Hepatocyte (in vitro differentiated cells): ENCODE measurements at places on chromosomes 2 and 18.

DNA sequence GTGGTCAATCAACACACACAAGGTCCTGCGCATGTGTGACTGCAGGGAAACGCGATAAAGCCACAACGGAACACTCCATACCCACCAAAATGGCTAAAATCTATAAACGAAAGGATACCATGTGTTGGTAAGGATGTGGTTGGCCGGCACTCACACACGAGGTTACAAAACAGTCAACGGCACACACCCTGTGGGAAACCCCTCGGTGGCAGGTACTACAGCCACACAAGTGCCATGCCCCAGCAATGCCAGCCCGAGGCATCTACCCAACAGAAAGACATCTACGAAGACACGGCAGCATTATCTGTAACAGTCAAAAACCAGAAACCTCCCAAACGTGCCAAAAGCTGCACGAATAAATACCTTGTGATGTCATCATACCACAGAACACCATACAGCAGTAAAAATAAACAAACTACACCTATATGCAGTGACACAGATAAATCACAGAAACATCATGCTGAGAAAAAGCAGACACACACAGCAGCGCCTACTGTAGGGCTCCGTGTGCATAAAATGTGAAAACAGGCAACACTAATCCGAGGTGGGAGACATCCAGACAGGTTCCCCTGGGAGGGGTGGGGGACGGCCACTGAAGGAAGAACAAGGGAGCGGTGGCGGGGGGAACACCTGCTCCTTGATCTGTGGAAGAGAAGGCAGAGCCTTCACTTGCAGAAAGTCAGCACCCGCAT is 36.7 kb downstream of the HDAC4 start:
- H3K27ac ChIP-seq = no peak overlapping the region
- peaks cover 7% of the 10 kb centered on the region for H3K4me1 ChIP-seq
- H3K4me3 ChIP-seq = no peak overlapping the region
- no peaks in the 10 kb centered on the region for H3K27me3 ChIP-seq
- no peak for DNase-seq

DNA sequence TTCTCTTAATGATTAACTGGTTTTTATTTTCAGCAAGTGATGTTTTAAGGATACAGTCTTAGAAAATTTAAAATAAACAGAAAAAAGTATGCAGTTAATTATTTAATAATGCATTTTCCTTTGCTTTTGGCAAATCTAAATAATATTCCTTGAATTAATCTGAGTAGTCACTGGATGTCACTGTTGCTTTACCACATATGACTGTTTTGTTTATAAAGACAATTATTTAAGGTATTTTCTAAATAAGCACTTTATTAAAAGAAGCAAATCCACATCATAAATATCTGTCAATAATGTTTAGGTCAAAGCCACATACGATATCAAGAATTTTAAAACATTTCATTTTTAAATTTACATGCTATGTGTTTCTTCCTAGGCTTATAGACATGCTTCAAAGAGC is 40.6 kb upstream of the TFPI start:
- no peak for DNase-seq
- no peak overlapping the region for H3K4me3 ChIP-seq
- H3K27ac ChIP-seq = no peak overlapping the region

DNA sequence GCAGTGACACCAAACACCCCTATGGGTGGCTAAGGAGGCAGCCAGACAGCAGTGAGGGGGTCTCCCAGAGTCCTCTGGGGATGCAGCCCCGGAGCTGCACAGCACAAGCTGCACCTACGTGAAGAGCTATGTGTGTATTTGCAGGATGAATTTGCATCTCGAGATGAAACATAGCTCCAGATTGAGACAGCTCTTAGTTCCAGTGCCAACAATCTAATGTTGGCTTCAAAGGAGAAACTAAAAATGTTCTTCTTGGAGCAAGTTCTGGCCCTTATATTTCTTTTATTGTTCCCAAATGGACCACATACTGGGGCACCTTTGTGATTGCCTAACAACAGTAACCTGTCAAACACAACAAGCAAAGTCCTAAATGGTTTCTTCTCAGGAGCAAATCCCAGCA is 233.9 kb downstream of the SLC4A3 start:
- no peak overlapping the region for H3K4me3 ChIP-seq
- H3K4me1 ChIP-seq = no peaks in the 10 kb centered on the region
- H3K36me3 ChIP-seq = no peaks in the 10 kb centered on the region
- no peaks in the 10 kb centered on the region for H3K27me3 ChIP-seq

GRCh38 chr2:40474306-40474705 is 22.4 kb upstream of the SLC8A1 start:
- H3K4me3 ChIP-seq = no peak overlapping the region
- H3K36me3 ChIP-seq = no peaks in the 10 kb centered on the region

DNA sequence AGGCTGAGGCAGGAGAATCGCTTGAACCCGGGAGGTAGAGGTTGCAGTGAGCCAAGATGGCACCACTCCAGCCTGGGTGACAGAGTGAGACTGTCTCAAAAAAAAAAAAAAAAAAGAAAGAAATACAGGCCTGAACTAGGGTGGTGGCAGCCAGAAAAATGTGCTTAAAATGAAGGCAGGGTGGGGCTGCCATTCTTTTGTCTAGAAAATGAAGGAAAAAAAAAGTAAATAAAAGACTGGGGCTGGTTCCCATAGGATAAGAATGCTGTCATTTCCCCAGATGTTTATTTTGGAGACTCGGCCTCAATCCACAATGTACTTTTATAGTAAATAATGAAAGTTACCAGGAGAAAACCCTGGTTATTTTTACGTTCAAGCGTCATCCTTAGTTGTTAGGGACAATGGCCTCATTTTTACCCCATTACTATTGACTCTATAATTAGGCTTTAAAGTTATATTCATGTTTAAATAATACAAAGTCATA is 58.9 kb downstream of the ATP8B1 start:
- peaks cover 20% of the 10 kb centered on the region for H3K4me1 ChIP-seq
- DNase-seq = no peak
- no peaks in the 10 kb centered on the region for H3K36me3 ChIP-seq

DNA sequence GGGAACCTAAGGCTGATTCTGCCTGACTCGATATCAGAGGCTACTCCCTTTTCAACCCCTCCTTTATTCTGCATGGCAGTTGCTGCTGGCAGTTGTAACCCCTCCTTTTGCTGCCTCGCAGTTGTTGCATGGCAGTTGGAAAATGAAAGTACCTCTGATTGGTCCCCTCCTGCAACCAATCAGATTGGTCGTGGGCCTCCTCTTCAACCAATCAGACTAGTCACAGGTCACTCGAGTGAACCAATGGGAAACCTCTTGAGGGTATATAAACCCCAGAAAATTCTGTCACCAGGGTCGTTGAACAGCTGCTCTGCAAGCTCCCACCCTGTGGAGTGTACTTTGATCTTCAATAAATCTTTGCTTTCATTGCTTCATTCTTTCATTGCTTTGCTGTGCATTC is 294.3 kb upstream of the SLC8A1 start:
- H3K4me3 ChIP-seq = no peak overlapping the region
- no peak overlapping the region for H3K27ac ChIP-seq
- H3K27me3 ChIP-seq = no peaks in the 10 kb centered on the region
- H3K36me3 ChIP-seq = no peaks in the 10 kb centered on the region

GRCh38 chr2:187078297-187078696 is 229.3 kb upstream of the ZSWIM2 start:
- H3K27me3 ChIP-seq = no peaks in the 10 kb centered on the region
- no peaks in the 10 kb centered on the region for H3K36me3 ChIP-seq
- peak; percentile 15 for DNase-seq
- H3K27ac ChIP-seq = no peak overlapping the region
- no peak overlapping the region for H3K4me3 ChIP-seq

- no peaks in the 10 kb centered on the region for H3K27me3 ChIP-seq
- peak overlapping the region; percentile 41 for H3K27ac ChIP-seq
- no peak overlapping the region for H3K4me3 ChIP-seq
- H3K36me3 ChIP-seq = no peaks in the 10 kb centered on the region
- DNase-seq = no peak
These were observed 26.1 kb upstream of the SLC38A11 start for GRCh38 chr2:164981217-164981990.

DNA sequence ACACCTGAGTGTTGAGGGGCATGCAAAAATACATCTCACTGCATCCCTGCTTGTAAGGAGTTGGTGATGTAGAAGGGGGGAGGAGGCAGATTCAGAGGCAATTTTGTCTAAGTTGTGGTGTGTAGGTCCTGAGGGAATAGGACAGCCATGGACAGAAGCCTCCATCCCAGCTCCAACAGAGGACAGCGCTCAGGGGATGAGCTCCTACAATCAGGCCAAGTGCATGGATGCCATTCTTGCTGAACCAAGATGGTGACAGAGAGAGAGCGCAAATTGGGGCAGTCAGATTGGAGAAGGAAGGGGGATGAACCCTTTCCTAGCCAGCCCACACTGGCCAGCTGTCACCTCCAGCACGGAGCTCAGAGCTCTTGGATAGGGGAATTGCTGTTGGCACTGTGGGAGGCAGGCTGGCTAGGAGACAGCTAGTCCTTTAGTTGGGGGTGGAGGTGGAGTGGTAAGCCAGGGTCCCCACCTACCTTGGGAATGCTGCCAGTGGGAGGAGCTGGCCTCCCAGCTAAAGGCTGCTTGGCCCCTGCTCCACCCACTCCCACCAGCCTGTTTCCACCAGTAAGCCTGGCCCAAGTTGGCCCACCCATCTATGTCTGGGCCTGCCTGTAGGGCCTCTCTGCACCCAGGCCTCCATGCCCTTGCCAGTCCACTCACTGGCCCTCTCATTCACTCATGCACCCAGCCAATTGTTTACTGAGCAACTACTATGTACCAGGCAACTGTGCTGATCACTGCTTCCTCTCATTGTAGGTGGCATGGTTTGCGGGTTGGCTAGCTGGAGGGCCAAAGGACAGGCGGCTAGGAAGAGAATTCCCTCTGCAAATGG is 2.5 kb upstream of the PER2 start:
- no peak overlapping the region for H3K4me3 ChIP-seq
- H3K27me3 ChIP-seq = no peaks in the 10 kb centered on the region
- peak overlapping the region; percentile 79 for H3K27ac ChIP-seq

DNA sequence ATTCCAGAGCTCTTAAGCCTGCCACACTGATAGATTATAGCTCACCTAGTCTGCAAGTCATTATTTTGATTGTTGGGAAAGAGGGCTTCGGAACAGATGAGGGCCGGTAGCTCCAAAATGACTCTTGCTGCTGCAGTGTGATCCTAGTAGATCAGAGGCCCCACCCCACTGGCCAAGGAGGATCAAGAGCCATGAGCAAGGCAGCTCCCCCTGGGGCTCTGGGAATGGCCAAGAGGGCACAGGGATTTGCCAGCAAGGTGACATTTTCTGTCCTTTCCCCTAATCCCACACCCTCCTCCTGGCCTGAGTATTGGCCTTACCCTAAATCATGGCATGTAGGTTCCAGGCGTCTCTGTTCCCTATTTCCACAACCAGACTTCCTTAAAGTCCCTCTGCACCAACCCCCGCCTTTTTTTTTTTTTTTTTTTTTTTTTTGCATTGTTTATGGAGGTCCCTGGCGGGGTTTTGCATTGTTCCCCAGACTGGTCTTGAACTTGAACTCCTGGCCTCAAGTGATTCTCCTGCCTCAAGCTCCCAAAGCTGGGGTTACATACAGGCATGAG is 36.5 kb downstream of the EIF4E2 start:
- H3K27ac ChIP-seq = no peak overlapping the region
- H3K4me3 ChIP-seq = no peak overlapping the region
- no peaks in the 10 kb centered on the region for H3K4me1 ChIP-seq

GRCh38 chr2:102008490-102008889 is 16.7 kb downstream of the IL1R2 start:
- no peak overlapping the region for H3K27ac ChIP-seq
- H3K4me1 ChIP-seq = no peaks in the 10 kb centered on the region
- no peak for DNase-seq
- H3K27me3 ChIP-seq = no peaks in the 10 kb centered on the region
